Liver (tissue), 10 donors: ENCODE measurements at places on chromosomes 12 and 14. TPM values are rescaled to one million over a fixed set of nuclear protein-coding genes. Genes with fewer than 3 reads are reported as not detected.

- no peak for DNase-seq
Observed at GRCh38 chr12:102958073-102958829, 777 bp downstream of the ASCL1 start.

DNA sequence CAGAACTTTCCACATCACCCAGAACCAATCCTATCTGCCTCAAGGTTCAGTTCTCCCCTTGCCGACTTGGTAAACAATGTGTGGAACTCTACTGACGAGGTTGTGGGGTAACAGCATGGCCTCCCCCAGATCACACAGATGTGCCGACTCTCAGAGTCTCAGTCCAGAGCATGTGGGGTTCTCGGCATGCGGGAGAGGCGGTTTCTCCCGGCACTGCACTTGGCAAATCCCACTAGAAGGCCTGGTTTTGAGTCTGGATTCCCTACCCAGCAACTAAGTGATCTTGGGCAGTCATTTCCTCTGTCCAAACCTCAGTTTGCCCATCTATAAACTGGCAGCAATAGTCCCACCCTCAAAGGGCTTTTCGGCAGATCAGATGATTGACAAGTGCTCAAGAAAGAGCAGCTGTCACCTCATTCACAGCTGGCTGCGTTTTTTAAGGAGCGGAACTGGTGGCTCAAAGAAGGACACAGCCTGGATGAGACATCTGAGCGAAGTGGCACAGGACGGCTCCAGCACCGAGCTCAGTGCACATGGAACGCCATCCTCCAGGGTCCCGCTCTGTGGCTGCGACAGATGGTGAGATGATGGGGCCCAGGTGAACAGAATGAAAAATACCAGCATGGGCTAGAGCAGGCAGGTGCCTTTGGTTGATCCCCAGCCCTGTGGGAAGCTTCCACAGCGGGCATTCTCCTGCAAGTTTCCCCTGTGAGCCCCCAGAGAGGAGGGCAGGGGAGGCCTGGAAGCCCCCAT is 7.3 kb downstream of the TESC start:
- no peak for DNase-seq

DNA sequence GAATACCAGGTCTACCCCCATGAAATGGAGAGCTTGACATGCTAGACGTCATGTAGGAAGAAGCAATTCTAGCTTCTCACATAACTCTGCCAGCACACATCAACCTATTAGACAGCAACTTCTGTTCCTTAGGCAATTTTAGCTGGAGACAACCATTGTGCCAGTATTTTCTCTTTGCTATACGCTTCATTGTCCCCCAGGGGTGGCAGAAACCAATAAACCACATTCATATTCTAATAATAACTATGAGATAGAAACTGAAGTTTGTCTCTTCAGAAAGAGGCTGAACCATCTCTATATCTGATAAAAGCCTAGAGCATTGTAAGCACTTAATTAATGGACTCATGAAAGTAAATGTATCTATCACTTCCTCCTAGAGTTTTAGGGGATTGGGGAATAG is 278.6 kb downstream of the FOXG1 start:
- no peak for DNase-seq

GRCh38 chr12:14238221-14238792 is 127.2 kb upstream of the ATF7IP start:
- DNase-seq: no peak

DNA sequence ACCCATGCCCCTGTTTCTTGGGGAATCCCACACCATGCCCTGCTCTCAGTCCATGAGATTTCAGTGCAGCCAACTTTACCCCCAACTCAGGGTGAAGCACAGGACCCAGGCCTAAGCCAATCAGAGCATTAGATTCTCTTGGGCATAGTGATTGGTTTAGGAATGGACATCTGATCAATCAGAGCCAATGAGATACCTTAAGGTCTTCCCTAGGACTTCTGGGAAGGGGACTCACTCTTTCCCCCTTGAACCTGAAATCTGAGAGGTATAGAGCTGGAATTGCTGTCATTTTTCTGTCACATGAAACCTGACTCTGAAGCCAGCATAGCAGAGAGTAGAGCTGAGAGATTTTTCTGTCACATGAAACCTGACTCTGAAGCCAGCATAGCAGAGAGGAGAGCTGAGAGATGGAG is 127.1 kb downstream of the ZFP36L1 start:
- no peak for DNase-seq

GRCh38 chr14:72736308-72736707 is 157.6 kb downstream of the DPF3 start:
- no peak for DNase-seq

The SMIM41 gene
- total RNA-seq: not detected

DNA sequence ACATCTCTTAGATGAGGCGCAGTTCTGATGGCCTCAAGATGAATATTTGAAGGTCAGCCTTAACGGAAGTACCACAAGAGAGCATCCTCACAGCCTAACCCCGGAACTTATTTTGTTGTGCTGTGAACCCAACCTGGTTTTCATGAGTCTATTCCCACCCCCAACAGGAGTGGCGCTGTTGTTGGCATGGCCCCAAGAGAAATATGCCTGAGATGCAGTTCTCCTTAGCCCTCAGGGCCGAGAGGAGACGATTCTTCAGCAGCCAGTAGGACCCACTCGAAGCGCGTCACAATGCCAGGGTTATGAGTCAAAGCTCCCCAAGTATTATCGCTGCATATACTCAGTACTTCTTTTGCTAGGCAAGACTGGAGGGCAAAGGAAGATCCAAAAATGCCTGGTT is 24.5 kb upstream of the BCL11B start:
- DNase-seq: no peak

The NEUROD4 gene
- not detected for total RNA-seq

The TMEM63C gene
- total RNA-seq: 0.25 TPM

The RILPL2 gene
- 1.8 TPM for total RNA-seq

DNA sequence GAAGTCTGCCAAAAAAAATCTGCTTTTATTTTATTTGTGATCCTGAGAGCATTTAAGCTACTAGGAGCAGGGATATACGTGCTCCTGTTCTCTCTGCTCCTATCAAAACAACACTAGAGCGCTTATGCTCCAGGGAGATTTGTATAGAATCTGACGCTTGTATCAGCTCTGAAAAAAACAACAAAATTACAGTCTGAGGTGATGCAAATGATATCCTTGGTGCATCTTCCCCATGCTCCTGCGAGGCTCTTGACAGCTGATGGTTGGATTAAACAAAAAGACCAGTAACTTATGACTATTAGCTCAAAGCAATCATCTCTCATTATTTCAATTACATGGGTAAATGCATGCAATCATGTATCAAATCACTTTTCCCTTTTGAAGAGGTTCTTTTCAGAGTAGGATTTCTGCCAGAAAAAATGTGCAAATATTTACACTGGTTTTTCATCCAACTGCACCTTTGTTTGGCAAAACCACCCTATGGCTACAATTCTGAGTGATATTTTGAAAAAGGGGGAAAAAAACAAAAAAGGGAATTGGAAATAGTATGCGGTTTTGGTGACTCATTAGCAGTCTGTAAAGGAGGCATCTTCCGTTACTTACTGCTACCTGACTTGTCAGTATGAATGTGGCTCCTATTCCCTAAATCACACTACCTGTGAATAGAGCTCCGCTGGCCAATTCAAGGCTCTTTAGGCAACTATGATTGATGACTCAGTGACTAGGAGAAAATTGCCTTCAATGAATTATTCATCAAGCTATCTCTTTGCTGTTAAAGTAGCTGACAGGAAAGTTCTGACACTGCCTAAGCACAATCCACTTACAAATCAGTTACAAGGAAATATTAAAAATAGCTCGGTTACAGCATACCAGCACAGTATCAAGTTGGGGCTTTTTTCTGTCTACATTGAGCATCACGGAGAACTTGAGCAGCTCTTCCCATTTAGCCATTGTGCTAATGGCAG is 450.0 kb downstream of the FOXG1 start:
- DNase-seq: no peak

DNA sequence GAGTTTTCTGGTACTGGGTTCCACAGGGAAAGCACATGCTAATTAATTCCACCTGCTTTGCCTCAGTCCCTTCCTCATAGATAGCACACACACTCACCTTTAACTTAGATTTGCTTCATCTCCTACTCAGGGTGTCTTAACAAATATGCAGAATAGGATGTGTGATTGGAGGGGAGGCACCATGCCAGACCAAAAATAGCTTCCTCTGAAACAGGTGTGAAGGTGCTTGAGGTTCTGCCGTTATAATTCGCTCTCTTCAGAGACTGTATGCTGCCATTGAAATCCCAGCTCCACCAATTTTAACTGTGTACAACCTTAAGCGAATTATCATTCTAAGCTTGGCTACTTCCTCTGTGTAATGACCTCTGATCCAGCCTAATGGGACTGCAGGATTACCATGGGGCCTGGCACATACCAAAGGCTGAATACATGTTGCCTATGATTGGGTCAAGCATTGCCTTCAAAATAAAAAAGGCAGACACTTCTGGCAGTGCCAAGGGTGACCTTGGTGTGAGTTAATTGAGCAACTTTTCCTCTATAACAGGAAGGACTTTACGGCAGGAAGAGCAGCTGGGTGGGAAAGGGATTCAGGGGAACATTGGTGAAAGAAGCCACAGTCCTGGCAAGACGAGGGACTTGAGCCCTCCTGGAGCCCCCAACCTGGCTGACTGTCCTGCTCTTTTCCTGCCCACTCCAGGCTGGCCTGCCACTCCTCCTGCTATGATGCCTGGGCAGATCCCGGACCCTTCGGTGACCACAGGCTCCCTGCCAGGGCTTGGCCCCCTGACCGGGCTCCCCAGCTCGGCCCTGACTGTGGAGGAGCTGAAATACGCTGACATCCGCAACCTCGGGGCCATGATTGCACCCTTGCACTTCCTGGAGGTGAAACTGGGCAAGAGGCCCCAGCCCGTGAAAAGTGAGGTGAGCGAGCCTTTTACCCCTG is 9.7 kb downstream of the JDP2 start:
- no peak for DNase-seq

The IFI27L1 gene
- 3.7 TPM for total RNA-seq

The P2RX2 gene
- not detected for total RNA-seq

The DBX2 gene
- not detected for total RNA-seq

- DNase-seq: no peak
Observed at GRCh38 chr12:87266305-87266704, 762.9 kb downstream of the C12orf50 start.

The SMOC1 gene
- total RNA-seq: 21.9 TPM

- no peak for DNase-seq
Observed at GRCh38 chr12:105477873-105478272, 147.4 kb downstream of the C12orf75 start.

- DNase-seq: no peak
Observed at GRCh38 chr14:22252686-22253085, 336.3 kb downstream of the DAD1 start.

- no peak for DNase-seq
Observed at GRCh38 chr12:90829044-90829443, 125.9 kb downstream of the CCER1 start.

The CLEC6A gene
- total RNA-seq: not detected

GRCh38 chr12:130164936-130165335 is 2.7 kb downstream of the FZD10 start:
- no peak for DNase-seq

DNA sequence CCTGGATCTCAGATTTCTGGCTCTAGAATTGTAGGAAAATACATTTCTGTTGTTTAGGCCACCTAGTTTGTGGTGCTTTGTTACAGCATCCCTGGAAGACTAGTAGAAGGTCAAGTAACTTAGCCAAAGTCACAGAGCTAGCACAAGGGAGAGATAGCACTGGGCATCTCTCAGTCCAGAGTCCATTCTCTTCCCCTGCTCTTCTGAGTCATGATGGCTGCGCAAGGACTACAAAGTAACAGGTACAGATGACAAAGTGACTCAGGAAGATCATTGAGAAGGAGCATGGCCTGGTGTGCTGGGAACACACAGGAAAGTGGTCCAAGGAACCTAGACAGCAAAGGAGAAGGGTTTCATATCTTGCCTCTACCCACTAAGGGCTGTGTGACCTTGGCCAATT is 19.3 kb downstream of the SLC17A8 start:
- DNase-seq: no peak

The CLEC2A gene
- total RNA-seq: not detected

- DNase-seq: peak; percentile 49
Observed at GRCh38 chr12:25959071-25959961, 834 bp downstream of the RASSF8 start.

The SLC6A13 gene
- total RNA-seq: 0.23 TPM

The METTL3 gene
- 26.0 TPM for total RNA-seq

- no peak for DNase-seq
Observed at GRCh38 chr12:28575593-28576205, 385.4 kb downstream of the CCDC91 start.

GRCh38 chr14:104856157-104856868 is 8.8 kb upstream of the CEP170B start:
- DNase-seq: no peak

The NINJ2 gene
- 14.9 TPM for total RNA-seq
